RKO (cell line): ENCODE measurements at places on chromosomes 5 and 9.

- peak; percentile 66 for DNase-seq
These were observed 416.3 kb downstream of the NR2F1-AS1 start for GRCh38 chr5:93164690-93165089.

DNA sequence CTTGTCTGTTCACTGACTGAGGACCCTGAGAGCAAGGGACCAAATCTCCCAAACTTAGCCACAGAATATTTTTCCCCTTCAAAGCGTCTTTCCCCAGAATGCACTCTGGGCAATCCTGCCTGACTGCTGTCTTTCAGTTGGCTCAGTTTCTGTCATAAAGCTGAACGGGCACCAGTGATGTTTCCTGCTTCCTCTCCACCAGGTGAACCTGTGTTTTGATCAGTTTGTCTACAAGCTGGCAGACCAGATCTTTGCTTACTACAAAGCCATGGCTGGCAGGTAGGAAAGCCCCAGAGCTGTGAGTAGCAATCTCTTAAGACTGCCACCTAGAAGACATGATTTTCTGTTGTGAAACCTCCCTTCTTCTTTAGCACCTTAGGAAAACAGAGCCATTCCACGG is 61.8 kb downstream of the CYFIP2 start:
- no peak for DNase-seq

DNA sequence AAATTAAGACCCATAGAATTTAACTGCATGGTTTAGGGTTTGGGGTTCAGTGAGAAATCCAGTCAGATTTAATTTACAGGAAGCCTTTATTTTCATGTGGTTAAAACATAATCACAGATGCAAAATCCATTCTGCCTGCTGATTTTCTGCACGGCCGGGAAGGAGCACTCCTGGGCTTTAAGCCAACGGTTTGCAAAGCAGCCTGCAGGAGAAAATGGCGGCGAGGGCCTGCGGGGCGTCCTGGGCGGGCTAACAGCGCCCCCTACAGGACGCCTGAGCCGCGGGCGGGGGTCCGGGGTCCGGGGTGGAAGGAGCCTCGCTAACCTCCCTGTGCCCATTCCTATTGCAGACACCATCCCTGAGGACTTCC is 47.6 kb downstream of the THBS4 start:
- no peak for DNase-seq

- DNase-seq = no peak
These were observed 7.6 kb upstream of the CXXC5 start for GRCh38 chr5:139640421-139641115.

- DNase-seq = no peak
These were observed 70.9 kb downstream of the PKD2L2 start for GRCh38 chr5:137960141-137960540.

DNA sequence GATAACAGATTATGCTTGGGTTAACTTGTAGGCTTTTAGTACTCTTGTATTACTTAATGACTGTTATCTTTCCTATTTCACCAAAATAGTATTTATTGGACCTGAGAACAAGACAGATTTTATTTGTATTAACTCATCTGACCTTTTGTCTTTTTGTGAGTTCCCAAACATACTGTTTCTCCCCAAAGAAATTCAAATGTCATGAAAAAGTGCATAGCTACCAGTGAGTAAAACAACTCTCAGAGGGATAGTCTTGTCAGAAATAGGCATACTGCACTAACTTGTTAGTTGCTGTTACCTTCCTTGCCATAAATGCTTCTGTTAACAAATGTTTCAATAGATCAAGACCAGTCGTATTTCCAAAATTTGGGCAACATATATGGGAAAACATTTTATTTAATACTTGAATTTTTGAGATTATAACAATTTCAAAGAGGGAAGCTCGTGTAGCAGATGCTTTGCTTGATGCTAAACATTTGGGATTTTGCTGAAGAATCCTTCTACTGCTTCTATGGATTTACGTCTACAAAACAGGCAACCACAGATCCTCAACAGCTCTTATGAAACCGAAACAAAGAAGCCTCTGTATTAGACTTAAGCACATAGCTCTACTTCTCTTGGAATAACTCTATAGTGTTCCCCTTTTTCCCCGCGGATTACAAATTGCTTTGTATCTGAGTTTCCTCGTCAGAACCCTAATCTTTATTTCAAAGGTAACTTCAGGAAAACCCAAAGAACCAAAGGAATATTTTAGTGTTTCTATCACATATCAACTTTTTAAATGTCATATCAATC is 248.8 kb downstream of the MCTP1 start:
- DNase-seq = no peak

GRCh38 chr9:19924080-19924479 is 135.2 kb upstream of the SLC24A2 start:
- DNase-seq = no peak

- DNase-seq = no peak
These were observed 11.5 kb upstream of the ALDH1B1 start for GRCh38 chr9:38380872-38381534.

GRCh38 chr5:140294753-140295152 is 8.1 kb downstream of the PFDN1 start:
- DNase-seq = no peak

DNA sequence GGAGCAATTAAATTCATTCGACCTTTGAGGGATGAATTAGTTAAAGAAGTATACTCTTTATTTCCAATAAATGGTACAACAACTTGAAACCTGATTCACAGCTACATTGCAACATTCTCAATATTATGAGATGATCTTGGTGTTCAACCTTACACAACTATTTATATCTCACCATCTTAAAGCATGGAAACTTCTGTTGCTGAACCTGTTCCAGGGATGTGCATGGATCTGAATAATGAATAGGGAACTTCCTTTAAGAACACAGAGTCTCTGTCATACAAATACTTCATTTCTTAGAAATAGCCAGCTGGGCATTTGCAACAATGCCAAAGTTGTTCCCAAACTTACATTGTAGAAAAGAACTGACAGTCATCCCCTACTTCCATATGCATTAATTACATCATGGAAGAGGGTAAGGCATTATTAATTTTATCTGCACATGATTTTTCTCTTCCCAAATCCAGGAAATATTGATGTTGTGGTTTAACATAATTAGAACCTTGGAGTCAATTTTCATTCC is 39.8 kb upstream of the CCDC112 start:
- no peak for DNase-seq

- no peak for DNase-seq
These were observed 3.7 kb downstream of the PCDHGA12 start for GRCh38 chr5:141434006-141434405.

GRCh38 chr9:4139196-4139595 is 160.7 kb downstream of the GLIS3 start:
- no peak for DNase-seq

- no peak for DNase-seq
These were observed 108.8 kb upstream of the ASTN2 start for GRCh38 chr9:117523531-117524153.

GRCh38 chr9:109003116-109003515 is 10.2 kb downstream of the CTNNAL1 start:
- no peak for DNase-seq

DNA sequence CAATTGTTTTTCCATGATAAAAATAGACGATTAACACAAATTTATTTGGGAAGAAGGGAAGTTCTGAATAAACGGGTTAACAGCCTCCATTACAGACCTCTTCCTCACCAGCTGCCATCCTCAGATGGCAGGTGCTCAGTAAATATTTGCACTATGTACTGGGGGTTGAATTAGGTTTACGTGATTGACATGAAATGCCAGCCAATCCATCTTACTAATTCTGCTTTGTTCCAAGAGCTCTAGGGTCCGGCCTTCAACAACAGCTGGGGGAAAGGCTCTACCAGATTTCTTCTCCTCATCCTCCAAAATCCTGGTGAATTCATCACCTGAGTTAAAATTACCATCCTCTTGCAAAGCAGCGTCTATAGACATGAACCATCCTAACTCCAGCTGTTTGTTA is 104.6 kb downstream of the MTX3 start:
- no peak for DNase-seq

DNA sequence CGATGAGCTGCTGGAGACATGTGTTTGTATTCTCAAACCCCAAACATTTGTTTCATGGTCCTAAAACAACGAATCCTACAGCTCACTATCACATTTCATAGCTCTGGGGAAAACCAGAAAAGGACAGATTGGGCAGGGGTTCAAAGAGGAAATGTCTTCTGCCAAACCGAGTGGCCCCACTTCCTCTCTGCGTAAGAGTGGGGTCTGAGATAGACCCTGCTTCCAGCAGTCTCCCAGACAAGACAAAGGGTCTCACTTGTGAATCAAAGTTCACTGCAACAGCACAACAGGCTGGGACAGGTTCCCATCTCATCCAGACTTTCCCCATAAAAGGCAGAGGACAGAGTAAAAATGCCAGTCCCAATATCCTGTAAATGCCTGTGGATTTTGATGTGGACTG is 276.2 kb upstream of the SLC24A2 start:
- DNase-seq = no peak

GRCh38 chr5:165521816-165522610 is 2016.6 kb downstream of the MAT2B start:
- no peak for DNase-seq

- no peak for DNase-seq
These were observed 734.9 kb downstream of the DTWD2 start for GRCh38 chr5:118253225-118254061.

DNA sequence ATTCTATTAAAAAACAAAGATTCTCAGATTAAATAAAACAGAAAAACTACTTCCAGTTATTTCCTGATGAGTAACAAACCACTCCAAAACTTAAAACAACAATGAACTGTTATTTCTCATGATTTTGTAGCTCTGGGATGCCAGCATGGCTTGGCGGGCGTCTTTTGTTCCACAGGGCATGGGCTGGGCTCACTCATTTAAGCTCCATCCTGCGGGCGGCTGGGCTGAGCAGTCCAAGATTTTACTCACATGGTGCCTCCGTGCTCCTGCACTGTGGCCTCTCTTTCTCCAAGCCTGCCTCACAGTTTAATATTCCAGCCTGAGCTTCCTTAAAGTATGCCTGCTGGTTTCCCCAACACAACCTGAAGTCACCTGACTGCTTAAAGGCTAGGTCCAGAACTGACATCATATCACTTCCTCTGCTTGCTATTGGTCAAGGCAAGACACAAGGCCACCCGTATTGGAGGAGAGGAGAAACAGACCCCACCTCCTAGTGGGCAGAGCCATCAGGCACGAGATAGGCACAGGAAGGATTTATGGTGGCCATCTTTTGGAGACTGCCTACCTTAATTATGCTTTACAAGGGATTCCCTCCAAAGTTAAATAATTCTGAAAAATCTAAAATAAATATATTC is 41.6 kb upstream of the ZBTB43 start:
- peak; percentile 63 for DNase-seq

DNA sequence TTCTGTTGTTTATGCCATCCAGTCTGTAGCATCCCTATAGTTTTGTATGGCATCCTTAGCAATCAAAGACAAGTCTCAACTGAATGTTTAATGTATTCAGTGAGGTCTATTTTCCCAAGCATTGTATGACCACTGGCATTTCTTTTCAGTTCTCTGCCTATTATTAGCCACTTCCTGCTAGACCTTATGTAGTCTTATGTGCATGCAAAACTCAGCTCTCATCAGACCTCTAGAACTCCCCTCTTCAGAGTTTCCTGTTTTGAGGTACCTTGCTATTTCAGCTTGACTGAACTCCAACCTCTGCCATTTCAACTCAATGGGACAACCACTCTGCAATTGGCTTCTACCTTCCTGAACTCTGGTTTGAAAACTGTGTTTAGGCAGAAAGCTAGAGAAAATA is 113.2 kb downstream of the SLC25A46 start:
- no peak for DNase-seq

DNA sequence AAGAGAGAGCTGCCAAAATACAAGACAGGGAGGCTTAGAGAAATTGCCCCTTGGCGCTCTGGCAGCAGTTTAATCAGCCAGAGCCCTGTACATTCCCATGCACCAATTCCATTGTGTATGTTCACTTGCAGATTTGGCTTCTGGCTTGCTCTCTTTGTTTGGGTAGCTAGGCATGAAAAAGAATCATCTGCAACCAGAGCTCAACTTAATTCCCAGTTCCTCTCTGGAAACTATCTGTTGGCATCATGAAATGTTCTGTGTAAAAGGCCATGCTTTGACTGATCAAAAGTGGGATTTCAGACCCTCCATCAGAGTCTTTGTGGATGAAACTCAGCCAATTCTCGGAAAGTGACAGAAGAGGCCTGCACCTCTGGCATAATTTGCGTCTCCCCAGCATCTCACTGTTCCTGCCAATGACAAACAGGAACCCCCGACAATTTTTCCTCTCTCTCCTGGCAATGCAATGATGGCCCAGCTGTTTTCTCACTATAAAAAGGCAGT is 53.8 kb upstream of the RAD23B start:
- no peak for DNase-seq

DNA sequence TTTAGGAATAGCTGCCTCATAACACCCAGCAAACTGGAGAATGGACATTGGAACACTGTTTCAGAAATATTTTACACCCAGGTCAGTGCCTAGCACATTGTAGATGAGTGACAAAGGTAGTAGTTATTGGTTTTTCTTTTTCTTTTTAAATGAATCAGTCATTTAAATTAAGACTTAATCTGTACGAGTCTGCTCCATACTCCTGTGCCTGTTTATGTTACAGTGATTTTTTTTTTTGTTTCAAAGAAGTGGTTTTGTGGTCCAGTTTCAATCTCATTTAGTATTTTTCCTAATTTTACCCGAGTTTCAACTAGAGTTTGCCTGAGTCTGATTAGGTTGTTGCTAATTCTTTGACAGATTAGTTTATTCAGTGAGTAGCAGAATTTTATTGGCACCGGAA is 16.2 kb downstream of the LMNB1 start:
- no peak for DNase-seq

- no peak for DNase-seq
These were observed 727 bp upstream of the GLIPR2 start for GRCh38 chr9:36135741-36136271.

DNA sequence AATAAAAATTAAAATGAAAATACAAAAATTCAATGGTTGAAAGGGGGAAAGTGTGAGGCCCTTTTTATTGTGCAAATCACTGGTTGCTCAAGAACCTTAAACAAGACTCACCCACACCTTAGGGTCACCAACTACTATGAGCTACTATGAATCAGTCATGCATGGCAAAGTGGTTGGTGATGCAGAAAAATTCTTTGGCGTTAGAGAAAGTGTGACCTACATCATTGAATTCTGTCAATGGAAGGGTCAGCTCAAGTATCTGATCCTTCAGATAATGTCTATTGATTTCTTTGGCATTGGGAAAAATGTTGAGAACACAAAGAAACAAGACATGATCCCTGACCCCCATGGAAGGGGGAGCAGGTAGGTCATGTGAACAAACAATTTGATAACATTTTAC is 149.7 kb upstream of the ADCY2 start:
- no peak for DNase-seq

- DNase-seq = no peak
These were observed 140.4 kb upstream of the FST start for GRCh38 chr5:53339962-53340540.

GRCh38 chr9:126935630-126936029 is 21.0 kb downstream of the RALGPS1 start:
- no peak for DNase-seq

GRCh38 chr5:126777257-126777974 is 480 bp downstream of the LMNB1 start:
- DNase-seq = peak; percentile 68

- DNase-seq = no peak
These were observed 186.7 kb downstream of the DRD1 start for GRCh38 chr5:175257128-175257846.
